ENCODE measurements at places on chromosomes 16 and 17. TPM values are rescaled to one million over a fixed set of nuclear protein-coding genes. Genes with fewer than 3 reads are reported as not detected.

- DNase-seq = no peak
Measured at GRCh38 chr17:16122697-16123434, 92.5 kb downstream of the NCOR1 start.

- DNase-seq = peak; percentile 44
Measured at GRCh38 chr17:79874329-79874981, 35.2 kb upstream of the CBX4 start.

GRCh38 chr16:77929004-77929403 lies 93.3 kb upstream of the CLEC3A start:
- DNase-seq = no peak

DNA sequence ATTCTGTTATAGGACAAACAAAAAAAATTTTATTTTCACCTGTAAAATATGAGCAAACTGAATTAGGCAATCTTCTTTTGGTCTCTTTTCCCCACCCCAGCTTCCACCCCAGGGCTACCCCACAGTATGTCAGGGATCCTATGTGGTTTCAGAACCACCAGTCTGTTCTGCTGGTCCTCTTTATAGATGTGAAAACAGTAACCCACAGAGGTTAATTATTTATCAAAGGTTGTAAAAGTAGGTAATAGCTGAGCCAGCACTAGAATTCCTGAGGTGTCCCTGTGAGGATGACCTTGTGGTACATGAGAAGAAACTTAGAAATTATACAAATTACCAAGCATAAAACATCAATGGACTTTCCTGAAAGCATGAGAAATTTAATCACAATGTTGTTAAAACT lies 428.7 kb downstream of the CNTNAP4 start:
- no peak for DNase-seq

- DNase-seq = no peak
Measured at GRCh38 chr17:57311281-57312216, 55.2 kb downstream of the MSI2 start.

GRCh38 chr16:56245197-56245596 lies 53.9 kb downstream of the GNAO1 start:
- peak; percentile 31 for DNase-seq

- DNase-seq = peak; percentile 31
Measured at GRCh38 chr17:64128787-64129514, 993 bp downstream of the ERN1 start.

GRCh38 chr17:13297183-13297582 lies 279.4 kb upstream of the ELAC2 start:
- no peak for DNase-seq

The GFER gene
- total RNA-seq = 24.1 TPM

The MAP1LC3B gene
- 27.4 TPM for total RNA-seq

The GPR139 gene
- not detected for total RNA-seq

DNA sequence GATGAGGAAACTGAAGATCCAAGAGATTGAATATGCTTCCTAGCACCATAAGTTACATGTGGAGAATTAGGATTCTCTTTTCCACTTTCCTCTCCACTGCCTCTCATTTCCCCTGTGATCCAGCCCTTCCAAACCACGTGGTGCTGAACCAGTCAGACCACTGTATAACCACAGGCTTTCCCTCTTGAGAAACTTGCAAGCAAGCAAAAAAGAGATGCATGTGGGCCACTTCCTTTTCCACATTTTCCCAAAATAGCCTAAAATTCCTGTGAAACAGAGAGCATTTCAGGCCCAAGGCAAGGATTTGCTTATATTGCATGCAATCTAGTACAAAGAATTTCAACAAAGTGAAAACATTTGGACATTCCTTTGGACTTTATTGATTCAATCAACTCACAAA lies 59.3 kb upstream of the KSR1 start:
- DNase-seq = no peak

The DNAI2 gene
- total RNA-seq = not detected

The CARHSP1 gene
- total RNA-seq = 208 TPM

DNA sequence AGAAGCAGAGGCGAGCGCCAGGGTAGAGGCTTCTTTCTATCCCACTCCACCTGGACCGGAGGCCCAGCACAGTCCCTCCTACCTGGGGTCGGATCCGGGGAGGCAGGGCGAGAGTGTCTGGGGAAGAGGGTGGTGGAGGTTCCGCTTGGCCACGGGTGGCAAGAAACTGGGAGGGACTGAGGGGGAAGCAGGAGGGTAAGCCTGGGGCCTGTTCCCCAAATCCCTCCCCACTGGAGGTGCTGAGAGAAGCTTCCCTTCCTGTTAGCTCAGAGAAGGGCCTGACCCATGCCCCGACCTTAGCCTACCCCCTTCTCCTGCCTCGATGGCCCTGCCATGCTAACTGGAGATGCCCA lies 1.8 kb upstream of the TPPP3 start:
- no peak for DNase-seq

The HOXB4 gene
- 6.3 TPM for total RNA-seq

DNA sequence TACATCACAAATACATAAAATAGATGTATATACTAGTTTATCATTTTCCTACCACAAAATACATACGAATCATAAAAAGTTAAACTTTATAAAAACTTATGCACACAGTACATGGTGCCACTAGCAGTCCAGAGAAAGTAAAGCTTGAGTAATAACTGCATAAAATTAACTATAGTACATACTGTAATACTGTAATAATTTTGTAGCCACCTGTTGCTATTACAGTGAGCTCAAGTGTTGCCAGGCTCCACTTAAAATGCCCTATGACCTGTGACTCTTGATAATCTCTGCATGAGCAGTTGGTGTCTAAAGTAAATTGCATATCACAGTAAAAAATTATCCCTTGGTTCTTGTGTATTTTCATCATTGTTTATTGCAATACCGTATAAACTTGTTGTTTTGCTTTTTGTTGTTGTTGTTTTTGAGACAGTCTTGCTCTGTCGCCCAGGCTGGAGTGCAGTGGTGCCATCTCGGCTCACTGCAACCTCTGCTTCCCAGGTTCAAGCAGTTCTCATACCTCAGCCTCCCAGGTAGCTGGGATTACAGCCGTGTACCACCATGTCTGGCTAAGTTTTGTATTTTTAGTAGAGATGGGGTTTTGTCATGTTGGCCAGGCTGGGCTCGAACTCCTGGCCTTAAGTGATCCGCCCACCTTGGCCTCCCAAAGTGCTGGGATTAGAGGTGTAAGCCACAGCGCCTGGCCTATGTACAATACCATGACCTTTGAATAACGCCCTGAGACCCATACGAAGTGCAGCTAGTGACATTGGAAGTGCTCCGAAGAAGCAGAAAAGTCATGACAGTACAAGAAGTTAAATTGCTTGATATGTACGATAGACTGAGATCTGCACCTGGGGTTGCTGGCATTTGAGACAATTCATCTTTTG lies 6.6 kb downstream of the LUC7L3 start:
- no peak for DNase-seq

DNA sequence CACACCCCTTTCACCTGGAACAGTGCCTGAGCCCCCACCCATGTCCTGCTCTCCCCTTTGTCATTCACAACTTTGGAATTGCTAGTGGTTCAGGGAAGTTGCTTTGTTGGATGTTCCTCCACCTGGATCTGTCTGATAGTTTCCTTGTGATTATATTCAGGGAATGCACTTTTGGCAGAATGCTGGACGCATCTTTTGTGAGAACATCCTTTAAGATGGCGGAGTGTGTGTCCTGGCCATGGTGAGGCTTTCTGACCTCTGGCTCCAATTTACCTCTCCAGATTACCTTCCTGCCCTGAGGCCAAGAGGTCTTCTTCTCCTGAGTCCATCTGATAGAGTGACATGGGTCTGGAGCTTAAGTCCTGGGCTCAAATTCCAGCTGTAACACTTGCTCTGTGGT lies 104.6 kb downstream of the CYLD start:
- no peak for DNase-seq

DNA sequence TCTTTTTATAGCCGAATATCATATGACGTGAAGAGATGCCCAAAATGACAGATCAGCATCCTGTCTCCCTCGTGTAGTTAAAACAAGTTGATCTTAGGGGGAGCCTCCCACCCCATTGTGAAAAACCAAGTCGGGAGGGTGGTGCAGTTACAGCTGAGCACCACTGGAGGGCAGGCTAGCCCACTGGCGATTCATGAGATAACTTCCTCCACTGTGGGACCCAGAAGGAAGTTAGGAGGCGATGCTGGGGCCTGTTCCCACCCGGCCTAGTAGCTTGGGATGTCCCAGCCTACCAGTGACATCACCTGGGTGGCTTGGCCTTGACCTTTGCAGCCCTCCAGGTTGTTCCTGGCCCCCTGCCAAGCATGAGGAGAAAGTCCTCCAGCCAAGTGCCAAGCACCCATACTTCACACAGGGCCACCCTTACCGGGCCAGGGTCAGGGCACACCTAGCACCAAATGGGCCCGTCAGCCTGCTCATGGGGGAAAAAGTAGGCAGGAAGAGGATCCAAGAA lies 8.1 kb upstream of the CPNE2 start:
- DNase-seq = peak; percentile 54

- no peak for DNase-seq
Measured at GRCh38 chr16:83609178-83609577, 198.6 kb upstream of the HSBP1 start.

DNA sequence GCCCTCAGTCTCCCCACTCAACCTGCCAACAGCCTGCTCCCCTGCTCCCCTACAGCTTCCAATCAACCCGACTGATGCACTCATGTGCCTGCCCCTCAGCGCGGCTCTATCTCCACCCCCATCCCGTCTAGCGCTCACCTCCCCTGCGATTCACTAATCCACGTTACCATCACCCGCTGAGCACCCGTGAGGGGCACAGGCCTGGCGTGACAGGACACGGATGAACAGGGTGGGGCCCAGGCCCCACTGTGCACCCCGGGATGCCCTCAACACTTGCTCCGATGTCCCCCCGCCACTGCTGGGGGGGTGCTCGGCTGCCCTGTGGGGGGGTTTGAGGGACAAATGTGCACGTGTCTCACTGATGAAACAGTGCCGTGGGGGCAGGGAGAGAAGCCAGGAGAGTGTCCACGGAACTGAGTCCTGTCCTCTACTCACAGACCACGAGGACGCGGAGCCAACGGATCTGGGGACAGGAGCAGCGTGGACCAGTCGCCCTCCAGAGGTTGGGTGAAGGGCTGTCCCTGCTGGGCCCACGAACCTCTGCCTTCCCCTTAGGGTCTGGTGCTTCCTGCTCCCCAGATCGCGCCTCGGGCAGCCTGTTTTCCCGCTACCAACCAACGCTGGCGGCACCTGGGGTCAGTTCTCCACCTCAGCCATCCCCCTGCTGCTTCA lies 66.7 kb downstream of the RPH3AL start:
- DNase-seq = no peak
